ENCODE measurements at places on chromosomes 2 and 18.
A peak's percentile ranks its signal among the peaks of the same experiment; 100 is the strongest.

DNA sequence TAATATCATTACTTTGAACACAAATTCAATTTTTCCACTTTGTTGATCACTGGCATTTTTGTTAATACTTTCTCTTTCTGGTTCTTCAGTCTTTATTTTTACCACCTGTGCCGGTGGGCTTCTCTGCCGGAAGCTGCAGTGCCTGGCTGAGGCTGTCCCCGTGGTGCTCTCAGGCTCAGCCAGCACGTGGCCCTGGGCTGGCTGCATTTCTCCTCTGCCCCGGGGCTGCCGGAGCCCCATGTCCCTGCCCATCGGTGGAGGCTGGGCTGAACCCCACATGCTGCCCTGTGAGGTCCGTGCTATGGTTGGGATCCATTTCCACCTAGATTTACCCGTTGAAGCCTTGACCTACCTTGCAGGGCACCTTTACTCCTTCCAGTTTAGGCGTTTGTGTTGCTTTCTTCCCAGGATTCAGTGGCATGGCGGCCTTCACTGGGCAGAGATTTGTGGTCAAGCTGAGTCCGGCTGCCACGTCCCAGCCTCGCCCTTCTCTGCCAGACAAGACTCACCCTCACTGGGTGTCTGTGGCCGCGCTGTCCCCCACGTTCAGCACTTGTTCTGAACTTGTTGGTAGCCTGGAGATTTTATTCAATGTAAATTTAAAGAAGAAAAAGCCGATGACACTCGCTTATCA lies 12.8 kb upstream of the TMEM18 start:
- no peak for DNase-seq

DNA sequence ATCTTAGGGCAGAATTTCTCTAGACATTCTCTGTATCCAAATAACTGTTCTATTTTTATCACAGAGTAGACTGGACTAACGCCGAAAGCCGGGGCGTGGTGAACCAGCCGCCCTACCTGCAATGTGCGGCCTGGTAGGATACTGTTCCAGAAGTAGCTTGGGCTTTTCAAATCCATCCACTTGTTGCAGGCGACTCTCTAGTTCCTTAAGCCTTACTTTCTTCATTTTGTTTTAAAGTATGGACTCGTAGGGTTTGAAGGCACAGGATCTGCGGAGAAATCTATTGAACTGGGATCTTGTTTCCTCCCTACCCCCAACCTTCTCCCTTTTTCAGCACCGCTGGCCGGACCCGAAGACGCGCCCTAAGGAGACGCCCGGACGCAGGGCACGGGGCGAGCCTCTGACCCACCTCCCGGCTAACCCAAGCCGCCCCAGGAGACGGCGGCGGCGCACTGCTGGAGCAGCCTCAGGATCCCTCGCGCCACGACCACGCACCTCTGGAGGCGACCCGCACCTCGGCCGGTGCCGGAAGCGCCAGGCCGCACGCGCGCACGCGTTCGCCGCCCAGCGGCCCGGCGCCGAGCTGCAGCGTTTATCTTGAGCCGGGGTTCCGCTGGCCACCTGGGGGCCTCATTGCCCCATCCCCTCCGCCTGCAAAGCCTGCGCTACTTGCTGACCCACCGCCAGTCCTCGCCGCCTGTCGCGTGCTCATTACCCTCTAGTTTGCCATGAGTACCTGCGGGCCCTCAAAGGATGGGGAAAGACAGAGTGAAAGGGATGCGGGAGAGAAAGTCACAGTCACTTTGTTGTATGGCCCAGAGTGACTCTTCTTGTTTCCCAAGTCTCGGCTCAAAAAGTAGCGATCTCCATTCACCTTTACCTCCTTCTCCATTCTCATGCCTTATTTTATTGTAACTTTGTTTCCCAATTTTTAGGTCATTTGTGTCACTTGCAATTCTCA lies at the start of gene METTL5:
Gene METTL5 (minus strand): TSS at position 533 of the 961 bp plus-strand sequence. CDS start 308 bp downstream, at position 225.
- DNase-seq, result peak; percentile 90

DNA sequence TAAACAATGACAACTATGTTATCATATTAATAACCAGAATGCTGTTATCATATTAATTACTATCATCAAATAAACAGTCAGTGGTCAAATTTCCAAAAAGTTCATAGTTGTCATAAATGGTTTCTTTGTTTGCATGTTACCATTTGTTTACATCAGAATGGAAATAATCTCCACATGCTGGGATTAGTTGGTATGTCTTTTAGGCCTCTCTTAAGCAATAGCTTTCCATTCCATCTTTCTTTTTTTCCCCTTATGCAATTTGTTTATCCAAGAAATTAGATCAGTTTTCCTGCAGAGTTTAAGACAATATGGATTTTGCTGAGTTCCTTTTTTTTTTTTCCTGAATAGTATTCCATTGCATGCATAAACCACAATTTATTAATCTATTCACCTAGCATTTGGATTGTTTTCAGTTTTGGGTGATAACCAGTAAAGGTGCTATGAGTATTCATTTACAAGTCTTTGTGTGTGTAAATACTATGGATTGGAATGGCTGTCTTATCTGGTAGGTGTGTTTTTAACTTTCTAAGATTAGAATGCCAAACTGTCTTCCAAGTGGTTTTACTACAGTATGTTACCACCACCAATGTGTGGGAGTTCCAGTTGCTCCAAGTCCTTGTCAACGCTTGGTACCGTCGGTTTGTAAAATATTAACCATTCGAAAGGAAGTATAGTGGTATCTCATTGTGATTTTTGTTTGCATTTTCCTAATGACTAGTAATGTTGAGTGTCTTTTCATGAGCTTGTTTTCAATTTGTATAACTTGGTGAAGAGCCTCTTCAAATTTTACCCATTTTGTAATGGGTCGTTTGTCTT lies 33.3 kb upstream of the TXNDC2 start:
- no peak for DNase-seq

DNA sequence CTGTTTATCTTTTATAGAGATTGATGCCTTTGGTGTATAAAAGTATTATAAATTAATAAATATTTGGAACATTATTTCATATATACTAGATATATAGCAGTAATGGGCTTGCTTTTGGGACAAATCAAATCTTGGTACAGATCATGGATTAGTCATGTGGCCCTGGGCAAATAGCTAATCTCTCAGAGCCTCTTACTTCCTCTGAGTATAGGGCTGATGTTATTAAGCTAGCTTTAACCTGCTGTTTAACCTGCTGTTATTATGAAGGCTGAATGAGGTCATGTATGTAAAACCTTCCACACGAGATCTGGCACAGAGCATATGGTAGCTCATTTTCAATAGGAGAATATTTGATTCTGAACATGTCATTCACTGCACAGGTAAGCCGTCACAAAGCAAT lies 5.7 kb downstream of the ITGB6 start:
- no peak for DNase-seq

DNA sequence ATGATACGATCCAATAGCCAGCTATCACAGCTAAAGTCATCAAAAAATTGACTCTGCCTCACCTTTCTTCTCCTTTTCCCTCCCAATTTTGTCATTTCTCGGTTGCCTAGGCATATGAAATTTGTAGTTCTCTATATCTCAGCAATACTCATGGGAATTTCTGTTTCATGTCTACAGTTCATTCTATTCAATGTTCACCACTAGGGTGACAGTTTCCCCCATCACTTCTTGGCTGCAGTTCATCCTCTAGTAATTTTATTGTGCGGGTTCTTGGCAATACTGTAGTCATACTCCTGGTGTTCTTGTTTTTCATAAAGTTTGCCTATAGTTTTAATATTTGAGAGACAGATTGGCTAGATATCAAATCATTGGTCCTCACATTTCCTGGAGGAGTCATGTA lies 872.2 kb upstream of the ID2 start:
- DNase-seq, result no peak

DNA sequence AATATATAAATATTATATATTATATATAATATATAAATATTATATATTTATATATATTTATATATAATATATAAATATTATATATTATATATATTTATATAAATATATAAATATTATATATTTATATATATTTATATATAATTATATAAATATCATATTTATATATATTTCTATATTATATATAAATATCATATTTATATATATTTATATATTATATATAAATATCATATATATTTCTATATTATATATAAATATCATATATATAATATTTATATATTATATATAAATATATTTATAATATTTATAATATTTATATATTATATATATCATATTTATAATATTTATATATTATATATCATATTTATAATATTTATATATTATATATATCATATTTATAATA lies 321.4 kb downstream of the CDH2 start:
- DNase-seq, result no peak

DNA sequence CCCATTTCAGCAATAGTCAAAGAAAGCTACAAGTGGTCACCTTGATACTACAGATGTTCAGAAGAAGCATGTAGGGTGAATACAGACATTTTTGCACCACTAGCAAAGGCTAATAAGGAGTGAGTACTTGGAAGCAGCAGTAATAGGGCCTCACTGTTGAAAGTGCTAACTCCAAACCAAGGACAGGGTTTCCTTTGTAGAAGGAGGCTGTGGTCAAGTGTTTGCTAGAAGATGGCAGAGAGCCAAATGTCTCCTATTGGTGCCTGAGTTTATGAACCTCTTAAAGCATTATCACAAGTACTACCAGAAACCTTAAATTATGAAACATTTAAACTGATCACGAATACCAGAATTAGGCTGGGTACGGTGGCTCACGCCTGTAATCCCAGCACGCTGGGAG lies 308.1 kb downstream of the ZEB2 start:
- DNase-seq, result no peak

DNA sequence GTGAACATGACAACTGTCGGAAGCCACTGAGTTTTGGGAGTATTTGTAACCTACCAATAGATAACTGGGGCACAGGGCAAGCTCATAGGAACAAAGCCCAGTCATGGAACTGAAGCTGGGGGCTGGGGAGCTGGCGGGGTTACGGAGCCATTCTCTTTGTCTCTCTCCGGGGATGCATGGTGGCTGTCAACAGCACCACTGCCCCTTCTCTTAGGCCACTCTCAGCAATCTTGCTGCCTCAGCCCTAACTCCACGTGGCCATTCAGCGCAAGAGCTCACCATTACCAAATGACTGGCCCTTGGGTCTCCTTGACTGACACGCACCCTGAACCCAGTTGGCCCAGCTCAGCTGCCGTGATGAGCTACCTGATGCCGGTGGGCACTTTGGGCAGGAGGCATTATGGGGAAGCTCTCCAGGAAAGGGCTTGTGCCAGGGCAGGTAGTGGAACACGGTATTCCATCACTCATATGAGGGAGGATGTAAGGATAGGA lies 33.6 kb upstream of the ODC1 start:
- DNase-seq, result no peak

GRCh38 chr2:212732860-212733259 lies 194.3 kb upstream of the ERBB4 start:
- no peak for DNase-seq

- no peak for DNase-seq
Measured at GRCh38 chr2:12265646-12266045, 451.1 kb upstream of the TRIB2 start.

GRCh38 chr2:221104361-221104811 lies 467.7 kb downstream of the EPHA4 start:
- DNase-seq, result peak; percentile 84

GRCh38 chr2:134271758-134272157 lies 17.9 kb downstream of the MGAT5 start:
- no peak for DNase-seq

DNA sequence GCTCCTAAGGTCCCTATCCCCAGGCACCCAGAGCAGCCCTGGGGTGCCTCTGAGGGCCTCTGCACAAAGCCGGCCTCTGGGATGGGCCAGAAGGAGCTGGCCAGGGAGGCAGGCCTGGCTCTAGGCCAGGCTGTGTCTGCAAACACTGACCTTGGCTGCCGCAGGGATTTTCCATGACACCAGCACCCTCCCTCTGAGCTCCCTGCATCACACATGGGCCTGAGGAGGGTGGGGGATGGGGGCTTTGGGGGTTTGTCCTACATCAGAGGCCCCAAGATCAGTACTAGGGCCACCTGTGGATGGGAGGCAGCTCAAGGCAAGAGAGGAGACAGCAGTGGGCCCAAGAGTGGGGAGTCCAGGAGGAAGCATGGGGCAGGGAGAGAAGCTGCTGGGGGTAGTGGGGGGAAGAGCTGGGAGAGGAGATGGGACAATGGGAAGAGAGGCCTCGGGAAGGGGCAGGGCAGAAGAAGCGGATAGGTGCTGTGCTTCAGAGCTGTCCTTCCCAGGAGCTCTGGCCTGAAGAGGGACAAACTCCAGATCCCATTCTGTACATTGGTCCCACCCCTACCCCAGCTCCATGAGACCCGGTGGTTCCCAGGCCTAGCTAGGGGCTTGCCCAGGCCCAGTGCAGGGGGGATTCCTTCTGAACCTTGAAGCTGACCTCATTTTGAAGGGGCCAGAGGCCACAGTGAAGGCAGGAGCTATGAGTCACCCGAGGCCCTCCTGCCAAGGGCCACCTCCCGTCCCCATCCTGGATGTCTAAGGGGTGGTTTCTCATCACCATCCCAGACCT lies 28.0 kb downstream of the KCNK3 start:
- peak; percentile 47 for DNase-seq

DNA sequence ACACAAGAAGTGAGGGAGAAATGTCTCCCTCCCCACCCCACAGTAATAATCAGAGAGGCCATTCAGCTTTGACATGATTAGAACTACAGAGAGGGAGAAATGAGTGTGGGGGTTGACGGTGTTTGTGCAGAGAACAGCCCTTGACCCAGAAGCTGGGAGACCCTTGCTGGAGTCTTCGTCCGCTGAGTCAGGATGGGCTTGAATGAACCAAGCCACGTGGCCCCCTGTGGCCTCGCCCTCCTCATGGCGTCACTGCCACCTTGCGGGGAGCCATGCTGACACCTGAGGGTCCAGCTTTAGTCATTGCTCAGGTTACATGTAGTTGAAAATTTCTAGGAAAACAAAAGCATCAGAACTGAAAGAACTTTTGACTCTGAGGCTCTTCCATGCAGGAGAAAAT lies 101.2 kb downstream of the DGKD start:
- DNase-seq, result no peak

DNA sequence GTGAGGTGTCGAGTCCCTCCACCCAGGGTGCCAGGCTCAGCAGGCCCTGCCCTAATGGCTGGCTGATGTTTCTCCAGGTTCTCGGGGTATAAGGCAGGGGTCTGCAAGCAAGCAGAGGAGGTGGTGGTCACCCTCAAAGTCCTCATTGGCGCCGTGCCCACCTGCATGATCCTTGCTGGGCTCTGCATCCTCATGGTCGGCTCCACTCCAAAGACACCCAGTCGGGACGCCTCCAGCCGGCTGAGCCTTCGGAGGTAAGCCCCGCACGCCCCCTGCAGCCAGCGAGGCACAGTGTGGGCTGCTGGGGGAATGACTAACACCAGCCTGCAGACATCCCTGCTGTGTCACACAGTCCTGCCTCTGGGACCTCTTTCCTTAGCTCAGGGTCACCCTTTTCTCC lies 14.1 kb downstream of the MFSD2B start:
- no peak for DNase-seq
